ENCODE measurements at places on chromosomes 6 and 20.

DNA sequence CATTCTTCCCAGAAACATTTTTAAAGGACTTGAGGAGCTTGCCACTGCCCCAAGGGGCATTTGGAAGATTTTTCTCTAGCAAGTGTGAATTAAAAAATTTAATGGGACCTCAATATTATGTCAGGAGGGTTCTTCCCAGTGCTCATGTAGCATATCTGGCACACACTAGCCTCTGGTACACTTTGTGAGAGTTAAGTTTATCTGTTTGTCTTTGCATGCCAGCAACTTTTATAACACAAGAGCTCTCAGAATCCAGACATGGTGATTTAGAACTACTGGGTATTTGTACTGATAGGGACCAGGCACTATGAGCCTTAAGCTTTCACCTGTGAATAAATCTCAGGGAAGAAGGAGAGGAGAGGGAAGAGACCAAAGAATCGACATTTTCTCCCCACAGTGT, 12.9 kb downstream of the SPINT3 start:
- no peak for DNase-seq

GRCh38 chr6:111709201-111709600, 103.5 kb upstream of the TRAF3IP2 start:
- DNase-seq, result no peak

- no peak for DNase-seq
These were observed 192.5 kb downstream of the PTPRK start for GRCh38 chr6:128327890-128328289.

GRCh38 chr6:93621442-93621841, 202.1 kb upstream of the EPHA7 start:
- DNase-seq, result no peak

- DNase-seq, result no peak
These were observed 112.8 kb upstream of the BMP2 start for GRCh38 chr20:6654513-6655252.

All from fibroblast of skin of left biceps (primary cell).